ENCODE measurements at places on chromosomes 3 and 15.

DNA sequence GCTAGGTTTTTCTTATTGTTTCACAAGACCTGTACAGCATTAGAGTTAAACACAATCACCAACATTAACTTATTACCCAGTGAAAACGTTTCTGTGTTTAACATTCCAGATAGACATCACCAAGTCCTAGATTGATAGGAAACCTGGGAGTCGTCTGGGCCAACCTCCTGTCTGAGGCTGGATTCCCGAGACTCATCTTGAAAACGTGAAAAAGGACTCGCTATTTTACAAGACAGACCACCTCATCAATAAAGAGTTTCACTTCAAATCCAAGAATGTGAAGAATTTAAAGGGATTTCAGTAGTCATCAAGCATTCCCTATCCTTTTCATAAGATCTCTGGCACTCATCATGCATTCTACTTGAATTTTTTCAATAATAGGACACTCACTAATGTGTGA lies 626.6 kb downstream of the MCTP2 start:
- DNase-seq = no peak

DNA sequence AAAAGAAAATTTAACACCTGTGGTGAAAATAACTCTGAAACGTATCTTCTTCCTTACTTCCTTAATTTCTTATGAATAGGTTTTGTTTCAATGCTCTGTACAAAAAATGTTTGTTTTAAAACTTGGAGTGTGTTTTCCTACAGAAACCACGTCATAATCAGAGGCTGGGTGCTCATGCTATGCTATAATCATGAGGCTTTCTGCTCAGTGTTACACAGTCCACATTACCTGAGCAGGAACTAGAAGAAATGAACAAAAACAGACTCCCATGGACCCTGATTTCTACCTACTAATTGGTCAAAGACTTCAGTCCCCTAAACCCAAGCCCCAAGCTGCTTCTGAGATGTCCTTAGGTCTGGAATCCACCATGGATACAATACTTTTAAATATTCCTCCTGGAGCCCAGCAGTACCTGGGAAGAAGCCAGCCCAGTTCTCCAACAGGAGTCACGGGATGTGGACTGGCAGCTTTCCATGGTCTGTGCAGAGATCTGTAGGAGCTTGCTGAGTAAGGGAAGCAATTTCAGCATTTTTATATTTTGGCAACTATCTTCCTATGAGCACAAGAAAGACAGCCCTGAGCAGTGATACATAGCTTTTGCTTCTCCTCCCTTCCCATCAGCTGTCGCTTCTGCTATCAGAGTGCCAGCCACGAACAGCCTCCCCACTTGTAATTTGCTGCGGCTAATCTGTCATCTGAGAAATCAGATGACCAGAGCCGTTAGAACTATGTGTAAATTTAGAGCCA lies 65.6 kb downstream of the WDR72 start:
- no peak for DNase-seq

DNA sequence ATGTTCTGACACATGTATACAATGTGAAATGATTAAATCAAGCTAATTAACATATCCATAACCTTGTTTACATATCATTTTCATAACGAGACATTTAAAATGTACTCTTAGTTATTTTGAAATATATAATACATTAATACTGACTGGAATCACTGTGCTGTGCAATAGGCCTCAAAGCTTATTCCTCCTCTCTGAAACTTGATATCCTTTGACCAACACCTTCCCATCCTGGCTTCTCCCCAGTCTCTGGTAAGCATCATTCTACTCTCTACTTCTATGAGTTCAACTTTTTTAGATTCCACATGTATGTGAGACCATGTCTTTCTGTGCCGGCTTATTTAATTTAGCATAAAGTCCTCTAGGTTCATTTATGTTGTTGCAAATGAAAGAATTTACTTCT lies 47.1 kb upstream of the IL20RB start:
- DNase-seq = no peak

DNA sequence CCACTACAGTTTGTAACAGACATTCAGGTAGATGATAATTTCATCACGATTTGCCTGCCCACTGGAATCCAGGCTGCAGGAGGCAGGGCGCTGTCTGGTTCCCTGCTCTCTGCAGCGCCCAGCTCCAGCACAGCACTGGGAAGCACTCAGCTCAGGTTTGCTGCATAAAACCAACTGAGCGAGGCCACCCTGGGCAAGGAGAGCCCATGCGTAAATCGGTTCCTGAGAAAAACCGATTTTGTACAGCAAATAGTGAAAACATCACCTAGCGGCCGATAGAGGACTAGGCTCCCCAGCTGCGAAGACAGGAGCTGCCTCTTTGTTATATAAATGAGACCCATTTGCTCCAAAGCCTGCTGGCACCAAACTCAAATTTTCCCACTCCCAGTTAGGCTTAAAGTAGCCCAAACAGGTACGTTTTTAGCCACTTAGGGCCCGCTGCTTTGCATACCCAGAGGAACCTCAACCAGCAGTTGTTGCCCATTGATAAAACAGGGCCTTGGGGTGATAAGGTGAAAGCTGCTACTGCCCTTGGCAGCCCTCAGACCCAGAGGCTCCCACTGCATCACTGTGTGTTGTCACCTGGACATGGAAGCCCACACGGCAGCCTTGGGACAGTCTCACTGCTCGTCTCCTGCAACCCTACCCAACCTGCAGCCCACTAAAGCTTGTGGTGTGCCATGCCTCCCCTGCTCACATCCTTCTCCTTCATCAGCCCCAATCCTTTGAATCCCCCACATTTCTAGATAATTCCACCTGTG lies 47.5 kb downstream of the ALDH1L1 start:
- DNase-seq = no peak

GRCh38 chr15:74937272-74937589 lies 642 bp downstream of the COX5A start:
- DNase-seq = no peak

Measured in activated CD8-positive, alpha-beta memory T cell treated with anti-CD3 and anti-CD28 coated beads for 1 hour (primary cell).